ENCODE measurements at places on chromosomes 6 and 20.

DNA sequence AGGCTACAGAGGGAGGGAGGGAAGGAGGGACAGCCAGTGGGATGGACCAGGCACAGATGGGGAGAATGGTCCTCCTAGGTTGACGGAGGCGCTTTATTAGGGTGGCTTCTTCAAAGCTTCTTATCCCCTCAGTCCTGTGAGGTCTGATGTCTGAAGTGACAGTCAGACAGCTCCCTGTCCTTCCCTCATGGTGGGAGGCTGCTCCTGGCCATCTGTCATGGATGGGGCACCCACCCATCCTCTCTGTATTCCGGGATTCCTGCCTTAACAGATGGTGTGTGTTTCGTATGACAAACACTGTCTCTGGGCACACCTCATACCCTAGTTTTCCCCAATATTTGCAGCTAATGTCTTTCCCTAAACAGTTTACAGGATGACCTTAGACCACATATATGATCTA, 7.9 kb downstream of the RIN2 start:
- no peak for DNase-seq

- no peak for DNase-seq
Measured at GRCh38 chr6:87575423-87575822, 14.4 kb downstream of the RARS2 start.

DNA sequence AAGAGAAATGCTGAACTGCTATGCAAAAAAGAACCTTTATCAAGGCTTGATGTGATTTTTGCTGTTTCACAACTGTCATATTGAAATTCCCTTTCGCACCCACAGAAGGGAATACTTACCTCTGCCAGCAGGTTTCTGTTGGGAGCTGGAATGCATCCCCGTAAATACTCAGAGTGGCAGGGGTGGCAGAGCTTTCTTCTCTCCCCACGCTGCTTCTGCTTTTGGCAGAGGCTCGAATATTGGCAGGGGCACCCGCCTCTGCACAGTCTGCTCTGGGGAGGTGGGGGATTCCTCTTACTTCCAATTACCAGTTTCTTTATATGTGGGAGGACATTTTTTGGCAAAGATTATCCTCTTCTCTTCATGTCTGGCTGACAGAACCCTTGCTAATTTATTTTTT, 28.4 kb downstream of the TMEM200A start:
- DNase-seq, result no peak

DNA sequence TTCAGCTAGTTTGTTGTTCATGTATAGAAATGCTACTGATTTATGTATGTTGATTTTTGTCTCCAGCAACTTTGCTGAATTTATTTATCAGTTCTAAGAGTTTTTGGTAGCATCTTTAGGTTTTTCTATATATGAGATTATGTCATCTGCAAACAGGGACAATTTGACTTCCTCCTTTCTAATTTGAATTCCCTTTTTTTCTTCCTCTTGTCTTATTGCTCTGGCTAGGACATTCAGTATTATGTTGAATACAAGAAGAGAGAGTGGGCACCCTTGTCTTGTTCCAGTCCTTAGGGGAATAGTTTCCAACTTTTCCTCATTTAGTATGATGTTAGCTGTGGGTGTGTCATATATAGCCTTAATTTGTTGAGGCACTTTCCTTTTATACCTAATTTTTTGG, 58.2 kb downstream of the CDH26 start:
- no peak for DNase-seq

GRCh38 chr6:156437121-156437879, 339.9 kb upstream of the ARID1B start:
- no peak for DNase-seq

- DNase-seq, result no peak
Measured at GRCh38 chr20:6766433-6766832, 1.1 kb upstream of the BMP2 start.

Data from NCI-H2081 treated with DMSO at 0.1 percent for 48 hours (cell line).